ENCODE measurements at places on chromosomes 12 and 14.
A peak's percentile ranks its signal among the peaks of the same experiment; 100 is the strongest.

- no peak for DNase-seq
Observed at GRCh38 chr12:58148405-58148804, 207.0 kb downstream of the ATP23 start.

- DNase-seq, result no peak
Observed at GRCh38 chr14:61502459-61503093, 181.2 kb downstream of the PRKCH start.

DNA sequence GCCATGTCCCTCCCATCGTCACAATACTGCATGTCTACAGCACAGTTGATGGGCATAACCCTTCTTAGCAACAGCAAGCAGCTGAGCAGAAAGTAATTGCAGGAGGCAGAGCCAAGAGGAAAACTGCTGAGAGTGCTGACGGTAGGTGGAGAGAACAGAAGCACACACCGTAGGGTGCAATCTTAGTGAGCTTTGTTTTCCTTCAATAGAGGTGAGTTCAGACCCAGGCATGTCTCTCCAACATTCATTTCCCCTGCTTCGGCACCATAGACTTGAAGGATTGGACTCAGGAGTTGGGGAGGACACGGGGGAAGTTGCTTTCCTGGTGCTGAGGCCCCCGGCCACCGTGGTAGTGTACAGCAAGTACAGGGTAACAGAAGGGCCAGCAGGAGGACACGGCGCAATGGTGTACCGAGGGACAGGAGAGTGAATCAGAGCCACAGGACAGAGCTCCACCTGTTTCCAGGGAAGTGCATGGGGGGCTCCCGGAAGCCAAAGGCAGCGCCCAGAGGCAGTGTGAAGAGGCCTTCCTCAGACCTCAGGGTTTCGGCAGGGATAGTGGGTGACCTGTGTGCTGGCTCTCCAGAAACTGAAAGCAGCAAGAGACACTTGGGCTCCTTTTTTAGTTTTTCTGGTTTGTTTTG is 36.3 kb upstream of the SINHCAF start:
- DNase-seq, result peak; percentile 17

DNA sequence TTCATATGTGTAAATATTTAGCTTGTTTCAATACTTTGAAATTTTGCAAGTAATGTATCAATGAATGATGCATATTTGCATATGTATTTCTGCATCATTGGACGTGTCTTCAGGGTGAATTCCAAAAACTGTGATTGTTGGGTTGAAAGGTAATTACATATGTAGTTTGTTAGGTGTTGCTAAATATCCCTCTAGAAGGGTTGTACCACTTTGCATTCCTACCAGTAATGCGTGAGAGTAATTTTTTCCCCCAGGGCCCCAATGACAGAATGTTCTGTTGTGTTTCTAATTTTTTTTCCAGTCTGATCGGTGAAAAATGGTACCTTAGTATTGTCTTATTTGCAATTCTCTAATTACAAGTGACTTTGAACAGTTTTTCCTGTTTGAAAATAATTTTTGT is 408.9 kb downstream of the NAV3 start:
- DNase-seq, result no peak

GRCh38 chr12:64110864-64111263 is 111.2 kb downstream of the KICS2 start:
- no peak for DNase-seq

GRCh38 chr12:71610031-71610795 is 53.4 kb downstream of the ZFC3H1 start:
- DNase-seq, result no peak

GRCh38 chr12:30955214-30955613 is 28.7 kb downstream of the TSPAN11 start:
- no peak for DNase-seq

DNA sequence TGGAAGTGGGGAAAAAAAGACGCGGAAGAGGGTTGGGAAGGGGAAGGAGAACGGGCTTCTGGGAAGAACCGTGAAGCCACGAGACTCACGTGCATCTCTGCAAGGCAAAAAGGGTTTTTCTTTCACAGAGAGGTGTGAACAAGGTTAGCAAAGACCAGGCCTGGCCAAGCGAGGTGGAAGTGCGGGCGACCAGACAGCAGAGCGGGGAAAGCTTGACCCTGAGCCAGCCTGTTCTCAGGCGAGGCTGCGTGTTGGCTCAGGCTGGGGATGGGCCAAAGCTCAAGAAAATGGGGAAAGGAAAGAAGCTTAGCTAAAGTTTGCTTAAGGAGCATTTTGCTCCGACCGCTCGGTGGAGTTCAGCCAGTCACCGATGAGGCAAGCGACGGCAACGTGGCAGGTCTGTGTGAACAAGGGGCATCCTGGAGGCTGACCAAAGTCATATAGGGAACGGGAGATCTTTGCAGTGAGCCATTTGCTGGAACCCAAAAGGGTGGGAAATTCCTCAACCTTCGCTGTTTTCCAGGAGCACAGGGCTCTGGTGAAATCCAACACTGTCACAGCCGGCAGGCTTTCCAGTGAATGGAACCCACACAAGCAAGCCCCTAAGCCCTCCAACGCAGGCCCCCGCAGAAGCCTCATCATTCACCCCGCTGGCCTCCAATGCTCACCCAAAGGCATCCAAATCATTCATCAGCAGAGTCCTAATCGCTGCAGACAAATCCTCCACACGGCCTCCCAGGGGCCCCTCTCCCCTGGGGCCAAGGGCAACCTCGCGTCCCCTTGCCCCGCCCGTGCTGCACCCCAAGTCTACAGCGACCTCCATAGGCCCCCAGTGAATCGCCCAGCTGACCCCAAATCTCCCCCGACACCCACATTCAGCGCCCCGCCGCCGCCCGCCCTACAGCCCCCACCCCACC is 754 bp downstream of the ZNF605 start:
- DNase-seq, result no peak

DNA sequence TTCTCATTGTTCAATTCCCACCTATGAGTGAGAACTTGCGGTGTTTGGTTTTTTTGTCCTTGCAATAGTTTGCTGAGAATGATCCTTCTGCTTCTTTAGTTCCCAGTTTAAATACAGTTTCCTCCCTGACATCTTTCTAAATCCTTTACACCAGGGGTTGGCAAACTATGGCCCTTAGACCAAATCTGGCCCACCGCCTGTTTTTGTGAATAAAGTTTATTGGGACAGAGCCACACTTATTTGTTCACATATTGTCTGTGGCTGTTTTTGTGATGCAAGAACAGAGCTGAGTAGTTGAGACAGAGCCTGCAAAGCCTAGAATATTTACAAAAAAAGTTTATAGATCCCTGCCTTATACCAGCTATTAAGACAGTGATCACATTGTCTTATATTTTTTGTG is 53.7 kb downstream of the SERPINA10 start:
- DNase-seq, result no peak

DNA sequence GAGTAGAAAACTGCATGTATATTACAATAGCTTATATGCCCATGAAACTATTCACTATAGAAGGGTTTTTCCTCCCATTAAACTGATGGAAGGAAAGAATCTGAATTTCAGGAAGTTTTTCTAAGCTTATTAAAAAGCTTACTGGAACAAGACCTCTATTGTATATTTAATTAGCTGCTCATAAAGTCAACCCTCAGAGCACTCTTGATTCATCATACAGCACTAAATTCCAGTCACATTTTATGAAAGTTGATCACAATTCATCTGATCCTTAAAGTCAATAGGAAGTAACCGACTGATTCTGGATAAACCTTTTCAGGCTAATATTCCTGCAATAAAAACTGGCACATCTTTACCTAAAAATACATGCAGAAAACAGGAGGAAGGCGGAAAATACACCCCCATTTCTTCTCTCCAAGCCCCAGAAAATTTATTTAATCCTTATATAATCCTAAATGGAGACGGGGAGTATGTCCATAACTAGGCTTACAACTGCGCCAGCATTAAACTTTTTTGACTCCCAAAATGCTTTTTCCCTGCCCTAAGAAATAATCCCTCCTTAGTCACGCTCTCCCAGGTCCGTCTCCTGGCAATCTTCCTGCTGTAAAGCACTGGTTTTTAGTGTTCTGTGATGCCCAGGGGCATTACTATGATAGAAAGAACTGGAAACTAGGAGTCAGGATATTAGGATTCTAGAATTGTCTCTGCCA is 35.3 kb downstream of the DICER1 start:
- DNase-seq, result no peak

DNA sequence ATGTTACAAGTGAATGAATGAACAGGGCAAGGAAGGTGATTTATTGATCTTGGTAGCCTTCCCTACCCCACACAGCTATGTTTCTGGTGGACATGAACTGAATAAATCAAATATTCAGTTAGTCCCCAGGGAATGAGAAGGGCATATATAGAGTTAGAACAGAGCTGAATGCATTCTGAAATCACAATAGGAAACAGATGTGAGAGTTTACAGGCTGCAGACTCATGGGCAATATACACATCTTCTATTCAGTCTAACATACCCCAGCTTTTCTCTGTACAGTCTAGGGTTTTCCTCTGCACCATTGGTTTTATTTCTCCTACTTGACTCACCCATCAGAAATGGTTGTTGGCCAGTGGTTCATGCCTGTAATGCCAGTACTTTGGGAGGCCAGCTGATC is 7.3 kb upstream of the STX2 start:
- DNase-seq, result no peak

GRCh38 chr14:32770422-32770821 is 168.3 kb upstream of the NPAS3 start:
- no peak for DNase-seq

GRCh38 chr12:43267818-43268217 is 284.2 kb downstream of the ADAMTS20 start:
- DNase-seq, result no peak

DNA sequence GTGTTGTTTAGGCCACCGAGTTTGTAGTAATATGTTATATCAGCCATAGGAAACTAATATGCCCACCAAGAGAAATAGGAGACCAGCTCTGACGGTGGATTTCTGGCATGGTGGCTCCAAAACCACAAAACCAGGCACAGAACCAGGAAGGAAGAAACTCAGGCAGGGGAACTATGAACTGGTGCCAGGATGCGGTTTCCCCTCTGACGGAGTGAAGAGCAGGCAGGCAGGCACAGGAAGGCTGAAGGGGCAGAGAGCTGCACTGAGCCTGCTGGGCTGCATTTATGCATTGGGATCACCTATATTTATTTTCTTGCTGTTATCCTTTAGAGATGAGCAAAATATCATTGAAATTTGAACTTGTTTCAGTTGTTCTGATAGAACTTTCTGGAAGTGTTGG is 479.4 kb downstream of the VRK1 start:
- DNase-seq, result no peak

DNA sequence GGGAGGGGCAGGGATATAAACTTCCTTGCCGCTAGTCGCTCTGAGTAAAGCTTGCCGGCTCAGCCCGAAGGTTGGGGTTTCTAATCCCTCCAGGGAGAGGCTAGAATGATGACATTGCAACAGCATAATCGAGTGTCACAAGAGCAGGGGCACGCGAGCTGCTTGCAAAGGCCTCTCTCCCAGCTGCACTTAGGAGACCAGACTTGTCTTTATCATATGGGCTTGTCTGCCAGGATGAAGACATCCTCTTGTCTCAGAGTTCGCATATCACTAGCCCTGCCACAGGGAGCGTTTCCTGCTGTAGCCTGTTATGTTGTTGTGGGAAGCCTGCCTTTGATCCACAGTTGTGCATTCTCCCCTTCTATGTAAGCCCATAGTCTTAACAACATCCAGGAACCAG is 180.0 kb downstream of the ESR2 start:
- DNase-seq, result no peak

DNA sequence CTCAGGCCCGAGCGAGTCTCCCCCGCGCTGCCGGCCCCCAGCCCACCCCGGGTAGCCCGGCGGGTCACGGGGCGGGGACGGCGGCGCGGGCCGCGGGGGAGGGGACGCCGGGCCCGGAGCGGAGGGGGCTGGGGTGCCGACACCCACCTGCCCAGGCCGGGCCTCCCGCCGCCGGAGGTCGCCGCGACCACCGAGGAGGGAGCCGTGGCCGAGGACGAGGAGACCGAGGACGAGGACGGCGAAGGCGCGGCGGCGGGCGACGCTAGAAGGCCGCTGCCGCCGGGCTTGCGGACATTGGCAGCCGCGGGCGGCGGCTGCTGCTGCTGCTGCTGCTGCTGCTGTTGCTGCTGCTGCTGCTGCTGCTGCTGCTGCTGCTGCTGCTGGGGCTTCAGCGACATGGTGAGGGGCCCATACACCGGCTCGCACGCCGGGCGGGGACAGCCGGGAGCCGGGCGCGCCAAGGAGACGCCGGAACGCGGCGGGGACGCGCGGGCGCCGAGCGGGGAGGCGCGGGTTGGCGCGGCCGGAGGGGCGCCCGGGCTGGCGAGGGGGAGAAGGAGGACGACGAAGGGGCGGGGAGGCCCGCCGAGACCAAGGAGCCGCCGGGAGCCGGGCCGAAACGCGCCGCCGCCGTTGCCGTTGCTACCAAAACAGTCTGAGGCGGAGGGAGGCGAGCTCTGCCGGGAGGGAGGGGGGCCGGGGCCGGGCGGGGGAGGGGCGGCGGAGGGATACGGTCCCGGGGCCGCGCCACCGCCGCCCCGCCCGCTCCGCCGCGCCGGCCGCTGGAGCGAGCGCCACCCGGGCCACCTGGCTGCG is at the start of gene ATXN2:
TSS of gene ATXN2 (minus strand) at position 679 of the 816 bp plus-strand sequence. CDS start at position 398, 281 bp downstream.
- DNase-seq, result peak; percentile 81

- peak; percentile 34 for DNase-seq
Observed at GRCh38 chr12:40325349-40325960, 100.7 kb downstream of the LRRK2 start.

DNA sequence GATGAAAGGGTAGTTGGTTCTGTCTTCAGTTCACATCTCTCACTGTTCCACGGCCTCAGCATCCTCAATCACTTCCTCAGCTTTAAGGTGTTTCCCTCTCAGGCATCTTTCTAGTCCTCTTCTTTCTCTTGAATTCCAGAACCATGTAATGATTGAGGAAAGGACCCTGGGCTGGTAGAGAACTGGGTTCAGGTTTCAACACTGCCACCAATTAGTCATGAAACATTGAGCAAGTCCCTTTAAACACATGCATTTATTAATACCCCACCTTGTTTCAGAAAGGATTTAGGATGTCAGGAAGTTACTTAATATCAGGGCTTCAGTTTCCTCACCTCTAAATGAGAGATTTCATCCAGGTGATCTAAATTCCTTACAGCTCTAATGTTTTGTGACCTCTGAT is 7.2 kb downstream of the DMAC2L start:
- DNase-seq, result no peak

- DNase-seq, result no peak
Observed at GRCh38 chr12:4202918-4203317, 70.6 kb upstream of the CCND2 start.

DNA sequence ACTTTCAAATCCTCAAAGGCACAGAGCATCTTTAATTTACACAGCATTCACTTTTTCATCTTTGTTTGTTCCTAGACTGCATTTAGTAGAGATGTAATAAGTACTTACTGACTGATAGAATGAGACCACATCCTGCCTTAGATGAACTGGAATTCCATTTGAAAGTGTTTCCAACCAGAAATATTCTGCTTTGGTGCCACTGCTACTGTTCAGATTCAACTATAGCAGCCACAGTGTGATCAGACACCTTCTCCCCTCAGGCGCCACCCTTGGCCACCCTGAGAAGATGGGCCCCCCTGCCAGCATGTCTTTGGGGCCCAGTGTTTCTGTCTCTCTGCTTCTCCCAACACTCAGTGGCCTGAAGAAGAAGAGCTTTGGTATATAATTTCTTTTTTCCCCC is 449.1 kb downstream of the RAD51B start:
- no peak for DNase-seq

- DNase-seq, result no peak
Observed at GRCh38 chr14:23401291-23401690, 6.8 kb downstream of the MYH6 start.

All from NCI-H1105 (cell line).